Cerebellar nuclear complex (tissue), 1 donor: ENCODE measurements at places on chromosomes 11 and 22.

- DNase-seq, result no peak
Measured at GRCh38 chr11:122149202-122149601, 33.2 kb upstream of the BLID start.

DNA sequence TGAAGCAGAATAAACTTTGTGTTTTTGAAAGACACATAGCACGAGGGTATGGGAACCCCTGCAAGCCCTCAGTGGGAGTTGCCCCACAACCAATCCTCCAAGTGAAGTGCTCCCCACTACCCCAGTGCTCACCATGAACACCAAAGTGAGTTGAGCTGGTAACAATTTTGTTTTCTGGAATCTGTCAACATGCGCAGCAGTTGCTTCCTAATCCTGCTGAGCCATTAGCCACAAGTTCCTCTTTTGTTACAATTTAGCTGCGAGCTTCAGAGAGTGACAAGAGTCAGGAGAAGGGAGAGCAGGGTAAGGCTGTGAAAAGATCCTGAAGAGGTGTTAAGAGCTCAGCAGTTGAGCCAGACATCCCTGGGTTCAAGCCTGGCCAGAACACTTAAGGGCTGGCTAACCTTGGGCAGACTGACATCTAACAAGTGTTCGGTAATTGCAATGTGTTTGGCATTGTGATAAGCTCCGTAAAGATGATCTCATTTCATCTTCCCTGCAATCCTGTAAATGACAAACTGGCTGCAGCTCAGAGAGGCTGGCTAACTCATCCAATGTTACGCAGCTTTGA, 24.1 kb upstream of the ASPHD2 start:
- DNase-seq, result no peak

DNA sequence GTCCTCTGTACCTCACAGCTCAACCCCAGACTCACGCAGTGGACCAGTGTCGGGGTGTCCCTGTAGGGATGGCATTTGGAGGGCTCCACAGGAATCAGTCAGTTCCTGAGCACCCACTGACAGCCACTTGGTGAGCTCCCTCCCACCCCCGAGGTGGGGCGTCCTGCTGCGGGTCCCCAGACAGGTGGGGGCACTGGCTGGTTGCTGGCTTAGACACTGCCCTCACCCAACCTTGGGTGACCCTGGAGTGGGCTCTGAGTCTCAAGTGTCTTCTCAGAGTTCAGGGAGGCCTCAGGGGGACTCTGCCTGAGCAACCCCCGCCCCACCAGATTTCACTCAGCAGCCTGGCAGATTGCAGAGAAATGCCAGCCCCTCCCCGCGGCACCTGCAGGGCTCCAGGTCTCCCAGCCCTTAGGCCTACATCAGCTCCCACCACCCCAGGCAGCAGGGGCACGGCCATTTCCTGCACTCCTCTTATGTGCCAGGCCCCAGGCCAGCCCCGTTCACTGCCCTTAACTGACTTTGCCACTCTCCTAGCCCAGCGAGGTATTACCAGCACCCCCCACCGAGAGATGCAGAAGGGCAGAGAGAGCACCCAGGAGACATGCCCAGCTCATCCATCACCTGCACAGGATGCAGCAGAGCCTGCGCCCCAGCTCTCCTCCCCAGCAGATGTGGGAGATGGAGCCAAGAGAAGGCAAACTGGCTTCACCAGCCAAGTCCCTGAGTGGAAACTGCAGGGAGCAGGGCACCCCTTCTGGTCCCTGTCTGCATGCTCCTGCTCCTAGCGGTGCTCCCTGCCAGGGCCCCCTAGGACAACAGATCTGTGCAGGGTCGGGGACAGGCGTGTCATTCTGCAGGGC, 2.4 kb downstream of the PRR5 start:
- no peak for DNase-seq

DNA sequence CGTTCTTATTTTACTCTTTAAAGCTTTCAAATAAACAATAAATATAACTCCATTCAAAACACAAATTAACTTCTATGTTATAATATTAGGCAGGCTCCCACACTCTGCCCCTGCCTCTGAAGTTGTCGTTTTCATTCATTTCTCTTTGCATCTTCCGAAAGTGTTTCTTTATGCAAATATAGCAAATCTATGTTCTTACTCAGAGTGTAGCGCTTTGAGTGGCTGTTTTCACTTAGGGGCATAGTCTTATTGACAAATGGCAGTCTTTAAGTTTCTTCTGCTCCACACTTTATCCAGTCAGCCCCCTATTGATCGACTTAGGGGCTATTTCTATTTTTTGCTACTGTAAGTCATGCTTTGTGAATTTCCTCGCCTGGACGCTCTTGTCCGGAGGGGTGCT, 45.3 kb upstream of the RTL6 start:
- no peak for DNase-seq

DNA sequence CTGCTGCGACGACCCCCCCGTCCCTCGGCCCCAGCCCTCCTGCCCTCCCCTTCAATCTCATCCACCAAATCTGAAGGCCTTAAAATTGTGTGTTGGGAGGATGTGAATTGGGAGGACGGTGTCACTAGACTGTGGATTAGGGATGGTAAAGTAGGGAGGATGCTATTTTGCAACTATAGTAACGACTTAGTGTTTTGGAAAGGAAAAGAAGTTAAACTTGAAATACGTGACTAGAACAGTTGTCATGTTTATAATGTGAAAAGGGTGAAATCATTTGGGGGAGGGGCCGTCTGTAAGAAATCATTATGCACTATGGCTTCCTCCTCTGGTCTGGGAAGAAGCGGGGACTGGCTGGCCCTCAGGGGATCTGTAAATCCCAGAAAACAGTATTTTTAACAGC, 43.4 kb upstream of the NNMT start:
- no peak for DNase-seq

DNA sequence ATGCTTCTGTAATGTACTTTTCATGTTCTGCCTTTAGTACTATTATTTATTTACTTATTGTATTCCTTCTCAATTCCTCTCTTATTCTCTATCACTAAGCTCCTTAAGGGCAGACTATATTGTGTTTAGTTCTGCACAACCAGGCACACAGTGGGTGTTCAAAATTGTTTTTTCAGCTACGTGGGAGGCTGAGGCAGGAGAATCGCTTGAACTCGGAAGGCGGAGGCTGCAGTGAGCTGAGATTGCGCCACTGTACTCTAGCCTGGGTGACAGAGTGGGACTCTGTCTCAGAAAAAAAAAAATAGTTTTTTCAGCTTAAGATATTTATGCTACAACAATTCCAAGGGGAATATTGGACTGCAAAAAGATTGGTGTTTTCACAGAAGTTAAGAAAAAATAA, 17.4 kb upstream of the DDX17 start:
- DNase-seq, result no peak

GRCh38 chr11:69053546-69054396, 5.0 kb downstream of the TPCN2 start:
- no peak for DNase-seq

- DNase-seq, result no peak
Measured at GRCh38 chr11:34604145-34604544, 16.7 kb upstream of the EHF start.

DNA sequence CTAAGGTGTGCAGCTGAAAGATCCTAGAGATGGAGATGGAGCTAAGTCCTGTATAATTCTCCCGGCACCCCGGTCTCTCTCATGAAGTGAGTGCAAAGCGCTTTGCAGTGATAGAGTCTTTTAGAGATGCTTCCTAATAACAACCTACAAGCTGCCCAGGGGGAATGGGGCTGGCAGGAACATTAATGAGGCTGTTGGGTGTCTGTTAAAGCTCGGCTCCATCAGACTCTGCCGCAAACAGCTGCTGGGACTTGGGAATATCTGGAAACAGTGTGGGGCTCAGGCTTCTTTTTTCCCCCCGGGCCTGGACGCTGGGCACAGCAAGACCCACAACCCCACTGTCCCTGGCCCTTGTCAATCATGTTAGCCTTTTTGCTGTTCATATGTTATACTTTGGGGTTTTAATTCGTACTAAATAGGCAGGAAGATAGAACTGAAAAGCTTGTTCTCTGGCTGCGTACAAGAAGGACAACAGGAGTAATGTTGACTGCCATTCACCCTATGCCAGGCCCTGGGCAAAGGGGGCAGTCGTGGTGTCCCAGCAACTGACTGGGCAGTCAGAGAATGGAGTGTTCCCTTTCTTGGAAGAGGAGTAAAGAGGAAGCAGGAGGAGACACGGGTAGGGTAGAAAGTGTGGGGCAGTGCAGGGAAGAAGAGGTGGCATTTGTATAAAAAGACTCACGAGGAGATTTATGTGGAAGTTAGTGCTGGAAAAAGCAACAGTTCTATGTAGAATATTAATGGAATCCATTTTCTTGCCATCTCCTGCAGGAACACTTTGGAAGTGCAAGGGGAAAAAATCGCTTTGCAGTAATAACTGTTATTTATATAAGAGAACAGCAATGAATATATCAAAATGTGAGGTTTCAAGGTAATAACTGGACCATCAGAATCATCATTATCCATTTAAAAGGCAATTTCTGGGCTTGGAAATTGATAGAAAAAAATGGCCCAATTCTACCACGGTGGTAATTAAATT, 232.8 kb downstream of the GRIK4 start:
- DNase-seq, result no peak

DNA sequence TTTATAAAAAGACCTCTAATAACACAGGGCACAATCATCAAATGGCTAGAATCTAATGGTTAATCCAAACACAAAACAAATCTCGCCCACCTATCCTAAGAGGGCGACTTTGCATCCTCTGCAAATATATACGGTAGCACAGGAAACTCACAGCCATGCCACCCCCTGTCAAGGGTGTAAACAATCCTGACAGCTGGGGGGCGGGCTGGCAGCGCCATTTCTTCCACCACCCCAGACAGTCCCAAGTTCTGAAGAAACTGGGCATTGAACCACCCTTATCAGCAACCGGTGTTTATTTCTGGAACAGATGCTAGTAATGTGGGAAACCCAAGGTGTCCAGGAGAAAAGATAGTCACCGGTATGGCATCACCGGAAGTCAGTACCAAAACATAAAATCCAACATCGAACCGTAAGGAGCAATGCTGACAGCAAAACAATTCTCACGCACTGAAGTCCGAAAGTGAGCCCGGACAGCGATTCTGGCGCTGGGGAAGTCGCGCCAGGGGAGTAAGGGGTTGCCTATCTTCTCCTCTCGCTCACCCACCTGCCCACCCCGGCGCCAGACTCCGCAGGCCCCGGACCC, 825 bp downstream of the FBXO3 start:
- DNase-seq, result no peak

GRCh38 chr11:88324562-88325345, 12.8 kb downstream of the CTSC start:
- no peak for DNase-seq

GRCh38 chr11:134040386-134041302, 28.2 kb upstream of the JAM3 start:
- no peak for DNase-seq

GRCh38 chr11:123800036-123800435, 6.1 kb downstream of the OR6M1 start:
- DNase-seq, result no peak

- DNase-seq, result no peak
Measured at GRCh38 chr11:86990031-86990430, 34.8 kb upstream of the FZD4 start.

GRCh38 chr11:23976426-23976825, 520.4 kb upstream of the LUZP2 start:
- DNase-seq, result no peak

- no peak for DNase-seq
Measured at GRCh38 chr11:130168105-130168504, 8.5 kb downstream of the ST14 start.

DNA sequence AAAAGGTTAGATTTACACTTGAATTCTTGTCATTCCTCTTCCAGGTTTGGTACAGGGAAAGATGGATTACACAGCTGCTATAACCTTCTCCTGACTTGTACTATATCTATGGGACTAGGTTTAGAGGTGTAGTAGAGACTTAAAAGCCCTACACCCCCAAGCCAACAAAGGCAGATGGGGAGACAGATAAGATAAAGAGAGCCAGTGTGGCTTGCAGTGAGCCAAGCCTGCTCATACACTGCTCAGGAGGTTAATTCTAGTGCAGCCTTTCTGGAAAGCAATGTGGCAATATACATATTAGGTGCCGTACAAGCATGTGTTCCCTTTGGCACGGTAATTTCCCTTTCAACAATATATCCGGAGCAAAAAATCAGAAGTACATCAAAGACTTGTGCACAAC, 10.8 kb downstream of the SIK3 start:
- no peak for DNase-seq

DNA sequence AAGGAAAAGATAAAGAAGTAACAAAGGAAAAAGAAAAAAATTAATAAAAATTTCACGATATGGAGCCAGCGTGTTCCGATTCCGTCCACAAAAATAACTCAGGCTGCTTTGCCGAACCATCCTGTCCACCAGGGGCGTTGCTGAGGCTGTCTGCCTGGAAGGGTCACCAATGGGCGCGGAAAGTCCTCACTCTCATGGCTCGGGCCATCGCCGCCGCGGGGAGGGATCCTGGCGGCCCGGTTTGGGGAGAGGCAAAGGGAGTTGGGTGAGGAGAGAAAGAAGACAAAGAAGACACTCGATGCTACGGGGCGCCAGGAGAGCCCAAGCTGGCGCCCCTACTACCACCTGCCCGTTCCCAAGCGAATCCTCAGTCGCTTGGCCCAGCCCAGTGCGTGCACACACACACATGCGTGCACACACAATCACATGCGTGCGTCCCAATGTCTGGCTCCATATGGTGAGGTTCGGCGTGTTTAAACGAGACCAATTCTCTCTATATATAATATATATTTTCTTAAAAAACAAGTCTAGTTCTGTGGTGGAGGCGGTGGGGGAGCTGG, 5.6 kb upstream of the PYGM start:
- no peak for DNase-seq

DNA sequence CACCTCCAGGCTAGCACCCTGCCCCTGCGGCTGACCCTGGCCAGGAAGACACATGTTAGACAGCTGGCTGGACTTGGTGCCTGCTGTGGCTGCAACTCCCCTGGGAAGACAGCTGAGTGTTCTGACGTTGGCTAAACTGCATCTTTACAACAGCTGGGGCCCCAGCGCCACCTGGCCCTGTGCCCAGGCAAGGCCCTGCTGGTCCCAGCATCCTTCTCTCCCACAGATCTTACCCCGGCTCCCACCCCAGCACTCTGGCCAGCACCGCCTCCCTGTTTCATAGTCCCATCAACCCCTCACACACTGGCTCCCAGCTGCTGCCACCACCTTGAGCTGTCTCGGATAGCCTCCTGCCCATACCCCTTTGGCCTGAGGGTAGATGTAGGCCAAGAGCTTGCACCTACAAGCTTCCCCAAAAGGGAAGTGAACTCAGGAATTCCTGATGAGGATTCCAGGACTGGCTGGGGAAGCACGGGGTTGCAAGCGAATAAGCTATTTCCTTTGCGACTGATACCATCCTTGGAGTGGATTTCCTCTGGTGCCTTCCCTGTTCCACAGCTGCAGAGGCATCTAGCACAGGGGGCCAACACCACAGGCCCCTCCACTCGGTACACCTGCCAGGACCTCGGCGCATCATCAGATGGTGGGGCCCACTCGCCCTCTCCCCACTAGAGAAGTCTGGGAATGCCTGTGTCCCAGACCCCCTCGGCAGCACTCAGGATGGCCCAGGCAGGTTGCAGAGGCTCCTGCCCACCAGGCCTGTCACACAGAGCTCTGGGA, 28.5 kb downstream of the RSPH14 start:
- DNase-seq, result no peak

- no peak for DNase-seq
Measured at GRCh38 chr11:70699294-70700221, 301.2 kb downstream of the CTTN start.
